ENCODE measurements at places on chromosomes 7 and 10.

- DNase-seq: no peak
Measured at GRCh38 chr7:154868921-154869320, 134.0 kb downstream of the PAXIP1 start.

- no peak for DNase-seq
Measured at GRCh38 chr7:64999165-65000004, 7.1 kb downstream of the ERV3-1 start.

GRCh38 chr10:76540786-76541185 is 1096.8 kb downstream of the KCNMA1 start:
- no peak for DNase-seq

DNA sequence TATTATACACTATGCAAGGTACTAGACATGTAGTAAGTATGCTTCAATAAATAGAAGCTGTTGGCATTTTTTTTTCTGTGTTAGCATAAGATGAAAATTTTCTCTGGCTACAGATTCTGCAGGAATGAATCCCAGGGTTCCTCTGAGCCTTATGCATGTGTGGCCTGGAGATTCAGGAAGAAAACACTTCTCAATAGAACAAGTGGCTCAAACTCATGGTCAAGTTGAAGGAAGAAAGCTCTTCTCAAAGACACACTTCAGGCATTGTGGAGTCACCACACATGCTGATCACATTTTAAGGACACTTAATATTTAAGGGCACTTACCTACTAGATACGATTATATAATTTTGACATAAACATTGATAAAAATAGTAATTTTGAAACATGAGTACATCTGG is 19.5 kb downstream of the DNAH11 start:
- no peak for DNase-seq

GRCh38 chr7:31017032-31017675 is 35.0 kb upstream of the ADCYAP1R1 start:
- DNase-seq: no peak

DNA sequence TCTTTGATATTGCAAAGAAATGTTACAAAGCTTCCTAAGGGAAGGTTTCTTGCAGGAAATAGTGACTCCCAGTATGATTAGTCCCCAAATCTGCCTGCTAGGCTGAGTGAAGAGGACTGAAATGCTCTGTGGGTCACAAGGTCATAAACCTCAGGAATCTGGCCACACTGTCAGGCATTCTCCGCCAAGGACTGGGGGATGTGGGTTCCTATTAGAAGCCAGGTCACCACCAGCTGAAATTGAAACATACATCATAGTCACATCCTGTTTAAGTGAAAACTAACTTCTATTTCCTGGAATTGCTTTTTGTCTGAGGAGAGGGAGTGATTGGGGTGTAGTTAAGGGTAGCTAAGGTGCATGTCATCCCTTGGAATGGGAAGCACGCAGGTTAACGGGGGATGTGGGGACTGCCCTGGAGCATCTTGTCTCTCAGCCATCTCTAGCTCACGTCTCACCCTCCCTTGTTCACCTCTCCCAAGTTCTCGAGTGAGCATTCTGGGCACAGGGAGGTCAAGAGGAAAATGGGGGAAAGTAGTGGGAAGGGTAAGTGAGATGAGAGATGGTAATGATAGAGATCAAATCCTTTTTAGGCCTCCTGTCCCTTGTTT is 12.0 kb upstream of the GSAP start:
- DNase-seq: no peak

GRCh38 chr10:128087884-128088709 is 38.1 kb downstream of the MKI67 start:
- no peak for DNase-seq

GRCh38 chr10:118520116-118520742 is 75.2 kb downstream of the PRLHR start:
- DNase-seq: no peak

- no peak for DNase-seq
Measured at GRCh38 chr7:77434570-77435275, 18.6 kb upstream of the GSAP start.

DNA sequence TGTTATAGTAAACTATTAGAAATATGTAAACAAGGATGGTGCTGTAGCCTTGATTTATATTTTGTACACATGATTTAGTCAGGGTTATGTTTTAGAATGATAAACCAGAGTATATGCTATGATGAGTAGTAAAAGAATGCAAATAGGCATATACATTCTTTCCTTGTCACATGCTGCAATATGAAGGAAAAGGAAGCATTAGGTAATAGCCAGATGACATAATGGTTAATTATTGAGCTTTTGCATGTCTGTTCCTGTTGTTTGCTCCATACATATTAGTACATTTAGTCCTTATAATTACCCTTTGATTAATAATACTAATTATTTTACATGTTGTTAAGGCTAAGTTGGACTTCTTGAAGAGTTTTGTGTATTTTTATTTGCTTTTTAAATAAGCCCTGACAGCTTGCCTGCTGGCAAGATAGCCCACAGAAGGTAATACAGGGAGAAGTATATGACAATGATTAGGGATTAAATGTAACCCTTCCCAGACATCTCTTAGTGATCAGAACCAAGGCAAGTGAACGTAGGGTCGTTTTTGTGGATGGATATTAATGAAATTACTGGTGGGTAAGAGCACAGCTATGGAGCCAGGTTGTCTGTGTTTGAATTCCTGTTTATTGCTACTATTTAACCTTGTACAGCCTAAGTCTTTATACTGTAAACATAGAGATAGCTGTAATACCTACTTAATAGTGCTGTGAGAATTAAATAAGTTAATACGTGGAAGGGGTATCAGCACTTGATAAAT is 68.4 kb downstream of the PHTF2 start:
- DNase-seq: no peak

DNA sequence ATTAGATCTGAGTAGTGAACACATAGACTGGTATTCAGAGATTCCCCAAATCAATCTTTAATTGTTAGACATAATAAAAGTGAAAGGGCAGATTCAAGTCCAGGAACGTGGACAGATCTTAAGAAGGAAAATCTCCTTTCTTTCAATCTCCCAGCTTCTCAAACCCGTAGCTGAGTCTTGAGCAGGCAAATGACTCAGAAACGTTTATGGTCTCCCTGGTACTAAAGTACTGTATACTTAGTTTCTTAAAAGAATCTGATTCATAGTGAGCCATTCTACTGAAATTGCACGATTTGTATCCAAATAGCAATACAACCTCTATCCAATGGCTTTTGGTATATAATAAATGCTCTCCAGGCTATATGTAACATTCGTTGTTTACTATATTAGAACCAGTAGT is 140.4 kb upstream of the RHEB start:
- DNase-seq: no peak

DNA sequence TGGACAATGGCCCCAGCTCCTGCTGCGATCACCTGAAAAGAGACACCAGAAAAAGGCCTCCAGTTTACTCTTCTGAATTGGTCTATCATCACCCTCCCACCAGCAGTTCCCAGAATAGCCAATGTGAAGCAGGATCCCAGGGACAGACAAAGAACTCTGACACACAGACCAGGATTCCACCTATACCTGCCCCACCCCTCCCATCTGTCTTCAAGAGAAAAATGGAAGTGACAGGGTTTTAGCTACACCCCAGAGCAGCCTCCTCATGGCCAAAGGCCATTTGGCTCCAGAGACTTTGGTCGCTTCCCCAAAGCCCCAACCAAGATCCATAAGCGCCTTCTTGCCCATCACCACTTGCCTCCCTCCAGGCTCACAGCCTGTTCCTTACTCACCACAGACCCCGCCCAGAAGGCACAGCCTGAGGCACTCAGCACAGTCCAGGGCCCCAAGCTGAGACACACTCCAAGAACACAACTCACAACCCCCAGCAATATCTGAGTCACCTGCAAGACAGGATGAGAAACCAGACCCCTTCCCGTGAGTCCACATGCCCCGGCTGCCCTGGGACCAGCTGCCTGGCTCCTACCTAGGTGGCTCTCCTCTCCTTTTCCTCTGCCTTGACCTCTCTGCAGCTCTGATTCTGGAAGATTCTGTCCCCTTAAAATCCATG is 6.5 kb downstream of the TMEM176B start:
- no peak for DNase-seq
